ENCODE measurements at places on chromosomes 3 and 15.

DNA sequence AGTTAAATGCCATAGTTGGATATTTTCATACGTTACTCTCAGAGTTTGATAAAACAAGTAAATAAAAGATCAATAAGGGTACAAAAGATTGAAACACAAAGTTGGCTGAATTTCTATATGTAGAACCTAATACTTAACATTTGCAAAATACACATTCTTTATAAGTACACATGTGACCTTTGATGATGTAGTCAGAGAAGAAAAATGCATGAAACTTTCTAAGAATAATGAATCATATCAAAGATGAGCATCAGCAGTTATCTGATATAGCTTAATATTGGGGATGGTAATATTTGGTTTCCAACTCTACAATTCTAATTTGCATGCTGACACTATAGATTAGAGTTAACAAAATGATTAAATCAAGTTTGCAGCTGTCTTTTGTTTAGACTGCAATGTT, 188.0 kb upstream of the TGFBR2 start:
- DNase-seq, result no peak

GRCh38 chr3:8733332-8734094, at the start of gene CAV3:
Gene CAV3, plus strand, starts transcription at chr3:8733802. Its CDS starts 75 bp downstream, at chr3:8733877.
- DNase-seq, result no peak

- DNase-seq, result no peak
Observed at GRCh38 chr3:106261396-106261795, 392.6 kb upstream of the CBLB start.

DNA sequence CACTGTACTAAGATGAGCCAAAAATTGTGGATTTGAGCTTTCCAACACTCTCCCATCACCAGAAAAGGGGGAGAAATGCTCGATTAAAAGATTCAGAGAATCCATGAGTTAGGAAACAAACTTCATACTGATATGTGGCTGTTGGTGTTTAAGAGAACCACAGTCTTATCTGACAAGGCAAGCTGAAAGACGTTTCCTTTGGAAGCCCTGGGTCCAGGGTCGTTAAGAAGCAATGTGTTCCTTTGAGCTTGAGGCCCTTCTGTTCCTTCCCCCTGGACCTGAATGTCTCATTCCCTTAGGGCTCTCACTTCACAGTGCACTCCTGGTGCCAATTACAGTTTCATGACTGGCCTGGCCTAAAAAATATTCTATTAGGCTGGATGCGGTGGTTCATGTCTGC, 524.8 kb upstream of the PPP2R3A start:
- no peak for DNase-seq

- no peak for DNase-seq
Observed at GRCh38 chr3:149401926-149402310, 24.5 kb upstream of the TM4SF1 start.

DNA sequence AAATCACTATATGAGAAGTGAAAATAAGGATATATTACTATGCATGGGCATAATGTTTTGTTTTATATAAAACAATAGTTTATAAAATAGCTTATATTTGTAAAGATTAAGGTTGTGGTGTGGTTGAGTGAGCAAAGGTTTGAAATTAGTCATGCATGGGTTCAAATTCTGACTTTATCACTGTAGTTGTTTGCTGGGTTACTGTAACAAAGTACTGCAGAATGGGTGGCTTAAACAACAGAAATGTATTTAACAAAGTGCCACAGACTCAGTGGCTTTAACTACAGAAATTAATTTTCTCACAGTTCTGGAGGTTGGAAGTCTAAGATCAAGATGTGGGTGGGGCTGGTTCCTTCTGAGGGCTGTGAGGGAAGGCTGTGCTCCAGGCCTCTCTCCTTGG, 184.8 kb upstream of the THRB start:
- DNase-seq, result no peak

DNA sequence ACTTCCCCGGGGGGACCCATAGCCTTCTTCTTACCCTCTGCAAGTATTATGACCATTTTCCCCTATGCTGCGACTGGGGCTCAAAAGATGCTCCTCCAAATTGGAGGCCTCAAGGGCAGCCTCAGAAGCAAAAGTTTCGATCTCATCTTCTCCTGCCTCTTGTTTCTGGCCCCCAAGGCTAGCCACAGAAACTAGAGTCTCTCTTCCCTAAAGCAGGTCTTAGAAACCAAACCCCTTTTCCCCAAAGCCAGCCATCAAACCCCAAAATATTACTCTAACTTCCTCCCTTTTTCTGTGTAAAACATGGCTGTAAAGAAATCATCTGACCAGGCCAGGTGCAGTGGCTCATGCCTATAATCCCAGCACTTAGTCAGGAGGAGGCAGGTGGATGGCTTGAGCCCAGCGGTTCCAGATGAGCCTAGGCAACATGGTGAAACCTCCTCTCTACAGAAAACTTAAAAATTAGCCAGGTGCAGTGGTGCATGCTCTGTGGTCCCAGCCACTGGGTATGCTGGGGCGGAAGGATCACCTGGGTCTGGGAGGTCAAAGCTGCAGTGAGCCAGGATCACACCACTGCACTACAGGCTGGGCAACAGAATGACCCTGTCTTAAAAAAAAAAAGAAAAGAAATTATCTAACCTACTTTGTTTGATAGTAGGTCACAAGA, 36.7 kb upstream of the MFGE8 start:
- DNase-seq, result peak; percentile 73

DNA sequence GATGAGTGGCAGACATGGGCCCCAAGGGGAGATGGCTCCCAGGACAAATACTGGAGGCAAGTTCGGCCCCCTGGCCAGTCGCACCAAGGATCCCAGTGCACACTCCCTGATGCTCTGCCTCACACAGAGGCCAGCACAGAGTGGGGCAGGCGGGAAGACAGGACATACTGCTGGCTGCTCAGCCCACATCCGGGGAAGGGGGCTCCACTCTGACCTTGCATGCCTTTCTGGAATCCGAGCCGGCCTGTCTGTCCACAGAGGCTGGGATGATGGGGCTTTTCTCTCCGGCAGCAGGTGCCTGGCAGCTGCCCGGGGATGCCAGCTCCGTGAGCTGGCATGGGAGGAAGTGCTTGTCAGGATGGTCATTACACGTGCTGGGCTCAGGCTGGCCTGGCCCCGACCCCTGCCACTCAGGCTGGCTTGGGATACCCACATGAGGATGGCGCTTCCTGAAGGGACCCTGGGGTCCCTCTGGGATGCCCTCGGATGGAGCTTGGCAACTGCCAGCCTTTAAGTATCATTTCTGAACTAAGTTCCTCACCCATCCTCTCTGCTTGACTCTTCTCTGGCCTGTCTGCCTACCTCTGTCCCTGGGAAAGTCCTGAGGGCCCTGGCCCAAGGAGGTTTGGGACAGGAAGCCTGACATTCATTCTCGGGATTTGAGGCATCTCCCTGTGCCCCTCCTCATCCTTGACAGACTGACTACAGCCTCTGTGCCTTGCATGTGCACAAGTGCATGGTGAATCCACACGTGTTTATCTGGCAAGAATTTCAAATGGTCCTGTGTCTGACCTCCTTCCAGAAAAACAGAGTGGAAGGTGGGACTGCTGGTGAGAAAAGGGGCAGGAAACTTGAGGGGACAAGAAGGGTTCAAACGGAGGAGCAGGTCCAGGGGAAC, 46.5 kb downstream of the EXOG start:
- DNase-seq, result no peak

- DNase-seq, result no peak
Observed at GRCh38 chr3:127005864-127006500, 23.1 kb downstream of the PLXNA1 start.

- no peak for DNase-seq
Observed at GRCh38 chr3:56890448-56891091, 88.8 kb upstream of the ARHGEF3 start.

DNA sequence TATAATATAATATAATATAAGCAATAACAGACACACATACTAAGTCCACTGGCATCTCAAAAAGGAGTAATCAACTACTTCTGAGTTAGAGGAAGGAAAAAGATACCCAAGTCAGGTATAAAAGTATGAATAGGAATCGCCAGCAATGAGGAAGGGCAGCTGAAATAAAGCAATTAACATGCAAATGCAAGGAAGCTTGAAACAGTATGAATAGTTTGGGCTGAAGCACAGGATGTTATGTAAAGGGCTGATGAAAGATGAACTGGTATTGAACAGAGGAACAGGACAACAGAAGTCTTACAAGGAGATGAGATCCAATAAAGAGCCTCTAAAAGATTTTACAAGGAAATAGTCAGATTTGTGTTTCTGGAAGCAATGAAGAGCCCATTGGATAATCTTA, 7.1 kb downstream of the COPS2 start:
- no peak for DNase-seq

DNA sequence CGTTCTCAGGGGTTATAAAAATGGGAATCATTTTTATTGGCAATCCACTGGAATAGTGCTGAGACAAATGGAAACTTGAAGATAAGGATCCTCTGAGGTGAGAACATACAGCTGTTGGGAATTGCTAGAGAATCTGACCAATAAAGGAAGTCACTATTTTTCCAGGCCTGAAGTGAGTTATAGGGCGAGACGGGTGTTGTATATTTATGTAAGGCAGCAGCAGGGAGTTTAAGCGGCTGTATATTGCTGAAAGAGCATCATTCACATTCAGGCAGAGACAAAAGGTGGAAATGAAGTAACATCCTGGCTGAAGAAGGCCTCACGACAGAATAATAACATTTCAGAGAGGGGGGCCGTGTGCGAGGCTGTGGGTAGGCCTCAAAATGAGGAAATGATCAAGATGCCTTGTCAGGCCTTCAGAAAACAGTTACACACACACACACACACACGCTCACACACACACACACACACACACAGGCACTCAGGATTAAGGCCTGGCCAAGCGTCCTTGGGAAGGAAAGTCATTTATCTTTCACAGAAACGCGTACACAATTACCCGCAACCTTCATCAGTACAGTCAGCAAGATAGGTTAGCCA, 964.9 kb upstream of the NR2F2 start:
- no peak for DNase-seq

DNA sequence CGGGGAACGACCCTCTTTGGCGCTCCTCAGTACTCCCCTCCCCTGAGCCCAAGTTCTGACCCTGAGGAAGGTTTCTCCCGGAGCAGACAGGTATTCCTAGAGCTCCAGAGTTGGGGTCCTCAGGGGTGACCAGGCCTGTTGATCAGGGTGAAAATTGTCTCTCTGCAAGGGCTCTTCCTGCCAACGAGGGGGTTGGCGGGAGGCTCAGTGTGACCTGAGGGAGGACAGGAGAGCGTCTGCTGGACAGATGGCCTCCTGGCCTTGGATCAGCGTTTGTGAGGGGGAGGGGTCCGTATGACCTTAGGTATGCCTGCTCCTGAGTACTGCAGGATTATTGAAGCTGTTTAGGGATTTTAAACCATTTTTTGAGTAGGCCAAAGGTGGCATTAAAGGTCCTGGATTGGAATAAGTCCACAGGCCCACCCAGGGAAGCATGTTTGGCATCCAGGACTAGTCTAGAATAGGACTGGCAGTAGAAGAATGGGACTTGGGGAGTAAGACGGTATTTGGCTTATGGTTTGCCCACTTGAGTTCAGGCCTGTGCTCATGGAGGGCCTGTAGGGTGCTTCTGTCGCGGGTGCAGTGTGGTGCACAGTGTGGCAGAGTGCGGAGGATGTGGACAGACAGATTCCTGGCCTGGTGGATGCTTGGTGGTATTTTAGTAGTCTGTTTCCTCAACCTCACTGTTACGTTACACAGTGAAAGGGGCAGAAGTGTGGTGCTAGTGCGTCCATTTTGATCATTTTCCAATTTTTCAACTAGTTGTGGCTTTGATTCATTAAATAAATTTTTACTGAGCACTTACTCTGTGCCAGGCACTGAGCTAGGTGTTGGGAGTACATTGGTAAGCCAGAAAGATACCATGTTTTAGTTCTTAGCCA, 959 bp downstream of the ZNF592 start:
- DNase-seq, result peak; percentile 33

DNA sequence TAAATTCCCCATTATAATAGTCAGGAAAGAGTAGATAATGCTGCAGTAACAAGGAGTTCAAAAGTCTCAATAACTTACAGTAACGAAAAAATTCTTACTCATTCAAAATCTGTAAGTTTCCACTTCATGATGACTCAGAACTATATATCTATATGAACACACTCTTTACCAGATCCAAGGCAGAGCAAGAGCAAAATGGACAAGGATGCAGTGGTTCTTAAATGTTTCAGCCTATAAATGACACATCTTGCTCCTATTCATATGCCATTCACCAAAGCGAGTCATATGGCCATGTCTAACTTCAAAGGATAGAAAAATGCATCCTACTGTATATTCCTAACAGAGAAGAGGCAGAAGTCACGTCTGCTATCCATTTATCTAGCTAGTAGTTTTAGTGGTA, 787.7 kb downstream of the NAALADL2 start:
- no peak for DNase-seq

DNA sequence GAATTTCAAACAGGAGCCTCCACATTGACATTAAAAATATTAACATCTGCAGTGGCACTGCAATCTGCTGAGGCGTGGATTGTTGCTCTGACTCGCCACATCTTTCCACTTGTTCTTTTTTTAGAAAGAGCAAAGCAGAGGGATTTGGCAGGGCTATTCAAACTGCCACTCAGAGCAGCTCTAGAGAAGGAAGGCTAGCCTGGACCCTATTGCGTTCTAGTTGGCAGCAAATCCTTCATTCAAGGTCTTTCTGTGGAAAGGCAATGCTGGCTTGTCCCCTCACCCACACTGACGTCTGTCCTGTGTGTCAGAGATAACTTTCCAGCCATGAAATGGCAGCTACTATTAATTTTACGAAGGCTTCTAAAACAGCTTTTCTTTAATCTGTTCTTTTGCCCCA, 483.2 kb upstream of the SGO1 start:
- no peak for DNase-seq

DNA sequence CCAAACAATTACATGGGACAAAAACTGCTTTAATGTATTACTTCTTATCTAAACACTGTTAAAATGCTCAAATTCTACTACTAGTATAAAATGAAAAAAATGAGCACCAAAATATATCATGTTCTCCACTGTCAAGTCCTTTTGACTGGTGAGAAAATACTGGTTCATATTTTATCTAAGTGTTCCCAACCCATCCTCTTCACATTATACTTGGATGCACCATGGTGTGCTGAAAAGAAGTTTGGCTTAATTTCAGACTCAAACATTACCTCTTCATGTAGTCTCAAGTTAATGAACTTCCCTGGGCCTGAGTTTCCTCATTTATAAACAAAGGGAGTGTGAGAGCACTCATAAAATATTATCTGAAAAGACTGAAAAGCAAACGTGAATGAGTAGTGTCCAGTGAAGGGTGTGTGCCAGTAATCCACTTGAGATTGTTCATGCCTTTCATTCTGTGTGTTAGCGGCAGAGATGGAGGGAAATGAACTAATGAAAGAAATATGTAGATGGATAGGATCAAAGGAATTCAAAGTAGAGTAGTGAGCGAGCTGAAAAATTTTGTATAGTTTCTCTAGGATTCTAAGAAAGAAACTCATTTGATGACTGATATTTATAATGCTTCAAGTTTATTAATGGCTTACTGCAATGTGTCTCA, 263.2 kb downstream of the NLGN1 start:
- no peak for DNase-seq

DNA sequence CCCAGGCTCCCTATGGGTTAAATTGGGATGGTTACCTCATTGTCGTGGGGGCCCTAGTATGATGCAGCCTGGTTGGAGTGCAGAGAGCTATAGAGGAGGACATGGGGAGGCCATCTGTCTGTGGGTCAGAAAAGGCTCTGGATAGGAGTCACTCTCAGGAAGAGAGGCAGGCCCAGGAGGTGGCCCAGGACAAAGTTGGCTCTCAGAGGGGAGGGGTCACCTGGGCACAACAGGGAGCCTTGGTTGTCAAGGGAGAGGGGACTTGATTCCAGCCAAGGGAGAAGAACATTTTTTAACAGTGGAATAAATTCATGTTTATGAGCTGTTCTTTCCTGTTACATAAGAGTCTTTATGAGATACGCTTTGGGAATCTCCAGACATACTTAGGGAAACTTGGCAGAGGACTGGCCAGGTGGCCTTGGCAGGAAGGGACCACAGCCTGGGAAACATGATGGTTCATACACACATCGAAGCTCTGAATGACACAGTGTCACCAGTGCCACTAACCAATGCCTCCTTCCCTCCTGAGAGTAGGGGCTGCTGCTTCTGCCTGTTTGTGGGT, 27.5 kb upstream of the LCTL start:
- DNase-seq, result no peak
